ENCODE measurements at places on chromosomes 2 and 18.

GRCh38 chr2:189144700-189145211 lies 34.8 kb downstream of the COL5A2 start:
- DNase-seq = no peak

DNA sequence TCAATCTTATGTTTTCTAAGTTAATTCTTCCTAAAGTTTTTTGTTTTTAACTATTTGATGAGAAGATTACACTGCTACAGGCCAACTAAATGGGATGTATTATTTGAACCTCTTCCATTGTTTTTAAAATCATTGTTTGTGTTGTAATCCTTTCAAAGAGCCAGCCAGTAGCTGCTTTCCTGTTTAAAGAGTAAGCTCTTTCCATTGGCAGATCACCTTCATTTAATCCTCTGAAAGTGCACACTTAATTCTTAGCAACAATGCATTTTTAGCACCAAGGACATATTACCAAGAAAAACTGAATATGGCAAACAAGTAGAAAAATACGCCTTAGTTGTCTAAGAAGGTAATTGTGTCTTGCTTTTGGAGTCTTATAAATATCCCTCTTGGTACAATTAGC lies 54.0 kb downstream of the MEIS1 start:
- DNase-seq = no peak

DNA sequence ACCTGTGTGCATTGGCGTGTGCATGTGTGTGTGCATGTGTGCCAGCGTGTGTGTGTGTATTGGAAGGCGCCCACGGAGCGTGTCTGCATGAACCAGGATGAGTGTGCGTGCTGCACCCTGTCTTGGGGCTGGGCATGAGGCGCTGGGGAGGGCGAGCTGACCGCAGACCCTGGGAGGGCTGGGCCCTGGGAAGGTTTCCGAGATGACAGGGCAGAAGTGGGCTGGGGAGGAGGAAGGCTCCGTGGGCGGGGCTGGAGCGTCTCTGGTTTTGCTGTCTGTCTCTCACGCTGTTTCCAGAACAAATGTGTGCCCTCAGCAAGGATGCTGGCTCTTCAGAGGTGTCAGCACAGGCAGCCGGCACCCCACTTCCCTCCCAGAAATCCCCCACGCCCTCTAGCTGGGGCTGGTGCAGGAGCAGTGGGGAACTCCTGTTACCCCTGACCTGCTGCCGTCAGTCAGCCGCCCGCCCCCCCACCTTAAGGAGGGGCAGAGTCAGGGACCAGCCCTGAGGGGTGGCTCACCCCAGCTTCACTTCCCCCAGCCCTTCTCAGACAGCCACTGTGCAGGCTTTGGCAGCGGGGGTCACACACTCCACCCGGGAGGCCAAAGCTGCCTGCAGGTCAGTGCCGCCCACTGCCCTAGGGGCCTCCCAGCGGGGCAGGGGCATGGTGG lies at the start of gene GPR35:
TSS of gene GPR35 (plus strand) at position 531 of the 672 bp plus-strand sequence. CDS start 4,473 bp downstream, outside the sequence.
- peak; percentile 68 for DNase-seq

GRCh38 chr2:140641163-140641562 lies 1489.7 kb downstream of the LRP1B start:
- DNase-seq = no peak

DNA sequence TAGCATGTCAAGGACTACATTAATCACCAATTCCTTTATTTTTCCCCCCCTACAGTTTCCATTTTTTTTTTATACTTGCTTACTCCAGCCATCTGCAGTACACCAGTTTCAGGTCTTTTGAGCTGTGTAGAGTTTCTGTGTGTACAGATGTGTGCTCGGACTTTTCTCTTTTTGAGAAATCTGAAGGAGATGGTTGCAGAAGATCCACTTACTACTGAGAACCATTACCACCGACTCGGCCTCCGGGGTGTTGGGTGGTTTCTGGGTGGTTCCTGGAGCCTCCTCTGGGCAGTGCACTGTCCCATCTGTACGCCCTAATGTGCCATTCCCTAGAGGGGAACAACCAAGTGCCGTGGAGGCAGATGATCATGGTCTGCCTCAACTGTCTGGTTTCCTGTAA lies 15.4 kb upstream of the LYPD6B start:
- no peak for DNase-seq

GRCh38 chr2:31347750-31348149 lies 66.8 kb downstream of the XDH start:
- DNase-seq = no peak

GRCh38 chr2:75633620-75634019 lies 13.0 kb upstream of the MRPL19 start:
- no peak for DNase-seq

DNA sequence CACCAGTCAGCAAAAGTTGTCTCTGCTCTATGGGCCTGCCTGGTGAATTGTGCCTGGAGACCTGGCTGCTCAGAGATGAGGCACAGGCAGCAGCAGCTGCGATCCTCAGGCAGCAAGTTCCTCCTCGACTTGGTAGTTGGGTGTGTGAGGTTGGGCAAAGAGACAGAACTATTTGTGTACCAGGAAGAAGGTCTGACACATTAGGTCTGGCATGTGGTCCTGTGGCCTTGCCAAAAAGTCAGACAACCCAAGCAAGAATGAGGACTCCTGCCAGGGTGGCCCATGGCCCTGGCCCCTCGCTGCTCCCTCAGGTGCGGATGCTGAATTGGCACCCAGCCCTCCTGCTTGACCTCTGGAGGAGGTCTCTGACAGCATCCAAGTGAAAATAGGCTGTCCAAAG lies 192.7 kb downstream of the DYSF start:
- no peak for DNase-seq

DNA sequence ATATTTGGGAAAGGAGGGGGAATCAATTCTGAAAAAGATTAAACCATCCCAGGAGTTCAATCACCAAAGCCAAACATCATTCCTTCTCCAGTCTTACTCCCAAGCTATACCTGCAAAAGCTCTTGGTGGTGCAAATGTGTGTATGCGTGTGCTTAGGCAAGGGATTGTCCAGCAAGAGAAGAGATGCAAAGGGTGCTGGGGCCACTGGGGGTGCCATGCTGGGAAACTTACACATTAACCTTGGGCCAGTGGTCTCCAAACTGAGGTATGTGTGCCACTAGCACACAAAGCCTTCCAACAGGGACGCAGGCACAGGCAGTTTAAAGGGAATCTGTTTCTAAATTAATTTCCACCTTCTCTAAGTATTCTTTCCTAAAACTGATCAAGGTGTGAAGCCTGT lies 307.9 kb downstream of the NBAS start:
- no peak for DNase-seq

DNA sequence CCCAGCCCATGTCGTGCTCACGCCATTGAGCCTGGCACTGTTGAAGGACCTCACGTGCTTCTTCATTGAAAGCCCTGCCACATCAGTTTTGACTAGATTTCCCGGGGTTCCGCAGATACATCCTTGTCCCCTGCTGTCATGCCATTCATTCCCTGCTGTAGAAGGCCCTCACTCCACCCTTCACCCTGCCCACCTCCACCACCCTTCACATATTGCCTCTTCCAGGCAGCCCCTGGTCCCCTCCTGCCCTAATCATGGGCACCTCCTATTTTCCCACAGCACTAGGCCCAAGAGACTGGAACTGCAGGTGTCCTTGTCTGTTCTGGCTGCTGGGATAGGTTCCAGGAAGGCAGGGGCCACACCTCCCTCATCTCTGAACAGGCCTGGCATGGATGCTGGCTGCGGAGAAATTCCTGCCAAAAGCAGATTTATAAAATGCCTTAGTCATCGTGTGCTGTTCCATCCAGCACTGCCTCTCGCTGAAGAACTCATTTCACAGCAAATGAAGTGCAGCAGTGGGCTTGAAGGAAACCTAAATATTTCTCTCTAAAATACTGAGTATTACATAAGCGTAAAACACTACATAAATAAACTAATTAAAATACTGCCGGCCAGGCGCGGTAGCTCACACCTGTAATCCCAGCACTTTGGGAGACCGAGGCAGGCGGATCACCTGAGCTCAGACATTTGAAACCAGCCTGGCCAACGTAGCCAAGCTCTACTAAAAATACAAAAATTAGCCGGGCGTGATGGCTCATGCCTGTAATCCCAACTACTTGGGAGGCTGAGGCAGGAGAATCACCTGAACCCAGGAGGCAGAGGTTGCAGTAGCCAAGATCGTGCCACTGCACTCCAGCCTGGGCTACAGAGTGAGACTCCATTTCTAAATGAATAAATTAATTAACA lies 38.4 kb downstream of the EIF4E2 start:
- DNase-seq = no peak

DNA sequence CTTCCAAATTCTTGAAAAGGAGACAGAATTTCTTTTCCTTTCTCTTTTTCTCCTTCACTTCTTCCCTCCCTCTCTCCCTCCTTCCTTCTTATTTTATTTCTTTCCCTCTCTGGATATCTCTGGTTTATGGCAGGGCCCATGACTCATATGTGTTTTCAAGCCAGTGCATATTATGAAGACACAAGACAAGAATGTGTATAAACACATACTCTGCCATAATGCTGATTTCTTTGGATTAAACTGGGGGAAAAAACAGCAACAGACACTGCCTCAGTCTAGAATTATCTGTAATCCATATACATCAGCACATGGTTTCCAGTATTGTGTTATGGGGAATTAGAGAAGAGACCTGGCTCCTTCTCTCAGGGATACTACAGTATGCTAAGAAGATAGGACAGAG lies 82.8 kb upstream of the CPO start:
- DNase-seq = no peak

DNA sequence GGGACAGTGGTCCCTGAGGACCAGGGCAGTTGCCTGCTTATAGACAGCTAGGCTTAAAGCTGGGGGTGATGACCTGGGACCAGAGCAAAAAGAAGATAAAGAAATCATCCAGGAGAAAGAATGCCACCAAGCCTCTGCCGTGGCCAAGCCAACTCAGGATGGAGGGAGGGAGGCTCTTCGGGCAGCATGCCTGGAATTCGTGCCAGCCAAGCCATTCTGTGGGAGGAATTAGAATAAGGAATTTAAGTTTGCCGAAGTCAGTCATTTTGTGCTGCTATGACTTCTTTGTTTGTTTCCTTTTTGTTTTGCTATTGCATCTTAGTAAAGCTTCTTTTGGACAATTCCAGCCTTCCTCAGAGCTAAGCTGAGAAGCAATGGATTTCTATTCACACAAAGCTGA lies 124.1 kb downstream of the EN1 start:
- no peak for DNase-seq

DNA sequence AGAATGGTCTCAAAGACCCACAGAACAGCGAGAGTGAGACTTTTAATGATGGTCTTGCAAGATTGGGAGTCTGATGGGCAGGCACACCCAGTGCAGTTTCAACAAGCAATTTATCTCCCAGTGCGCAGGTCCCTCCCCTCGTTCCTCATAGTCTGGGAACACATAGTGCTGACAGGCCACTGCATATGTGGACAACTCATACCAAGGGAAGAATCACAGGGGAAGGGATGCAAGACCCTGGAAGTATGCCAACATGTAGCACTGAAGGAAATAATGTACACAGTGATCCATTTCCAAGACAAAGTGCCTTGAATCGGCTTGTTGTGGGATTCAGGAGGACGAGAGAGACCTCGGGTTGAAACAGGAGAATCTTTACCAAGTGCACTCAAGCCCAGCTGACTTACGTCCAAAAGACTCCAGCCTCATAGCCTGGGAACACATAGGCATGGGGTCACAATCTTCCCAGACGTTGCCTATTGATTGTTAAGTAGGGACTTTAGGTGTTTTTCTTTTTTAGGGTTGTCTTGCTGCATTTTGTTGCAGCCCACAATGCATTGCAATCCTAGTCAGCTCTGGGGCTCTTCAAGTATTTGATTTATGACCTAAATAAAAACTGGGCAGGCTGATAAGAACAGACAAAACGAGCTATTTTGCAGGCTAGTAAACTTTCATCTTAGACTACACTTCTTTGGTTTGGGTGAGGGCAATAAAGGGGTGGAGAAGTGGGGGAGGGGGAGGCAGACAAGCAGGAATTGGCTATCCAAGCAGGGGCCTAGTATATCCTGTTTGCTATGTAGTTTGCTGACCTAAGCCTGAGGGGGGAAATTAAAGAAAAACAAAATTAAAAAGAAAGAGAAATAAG lies 24.7 kb upstream of the SERPINB5 start:
- no peak for DNase-seq

DNA sequence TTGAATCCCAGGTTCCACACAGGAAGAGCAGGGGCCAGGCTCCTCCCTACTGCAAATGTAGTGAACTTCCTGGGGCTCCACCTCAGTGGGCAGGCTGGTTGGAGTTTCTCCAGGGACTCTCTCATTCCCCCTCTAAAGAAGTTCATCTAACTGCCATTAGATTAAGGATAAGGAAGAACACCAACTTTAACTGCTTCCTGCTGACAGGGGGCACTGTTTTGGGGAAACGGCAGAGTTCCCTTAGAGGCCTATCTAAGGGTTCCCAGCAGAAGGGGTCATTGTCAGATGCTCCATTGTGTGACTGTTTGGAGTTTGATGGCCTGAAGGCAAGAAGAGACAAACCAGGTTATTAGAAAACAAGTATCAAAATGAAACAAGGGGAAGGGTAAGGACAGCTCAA lies 2159.7 kb upstream of the PIK3C3 start:
- no peak for DNase-seq

DNA sequence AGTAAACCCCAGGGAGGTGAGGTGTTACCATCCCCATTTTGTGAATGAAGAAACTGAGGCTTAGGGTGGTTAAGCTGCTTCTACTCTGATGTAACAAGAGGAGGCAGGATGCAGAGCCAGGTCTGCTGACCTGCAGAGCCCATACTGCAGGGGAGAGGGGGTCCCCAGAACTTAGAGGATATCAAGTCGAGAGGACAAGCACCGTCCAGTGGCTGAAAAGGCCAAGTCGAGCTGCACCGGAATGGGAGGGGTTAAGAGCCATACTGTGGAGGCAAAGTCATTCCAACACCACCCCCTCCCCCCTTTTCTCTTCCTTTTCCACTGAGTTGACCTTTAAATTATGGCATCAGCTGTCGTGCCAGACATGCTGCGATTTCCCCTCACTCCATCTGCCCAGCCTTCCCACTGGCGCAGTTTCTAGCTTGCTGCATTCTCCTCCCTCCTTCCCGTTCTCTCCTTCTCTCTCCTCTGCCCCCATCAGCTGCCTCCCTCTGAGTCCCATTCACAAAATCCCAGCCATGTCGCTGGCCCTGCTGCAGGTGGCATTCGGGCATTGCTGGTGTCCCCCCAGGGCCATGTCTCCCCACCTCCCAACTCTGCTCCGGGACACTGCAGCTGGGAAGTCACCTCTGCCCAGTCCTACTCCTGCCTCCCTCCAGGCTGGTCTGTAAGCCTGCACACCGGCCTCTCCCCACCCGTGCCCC lies 346.9 kb downstream of the DYSF start:
- DNase-seq = no peak
